ENCODE measurements at places on chromosomes 2 and 18.

GRCh38 chr2:32718752-32719151 is 90.9 kb downstream of the TTC27 start:
- no peak for DNase-seq

DNA sequence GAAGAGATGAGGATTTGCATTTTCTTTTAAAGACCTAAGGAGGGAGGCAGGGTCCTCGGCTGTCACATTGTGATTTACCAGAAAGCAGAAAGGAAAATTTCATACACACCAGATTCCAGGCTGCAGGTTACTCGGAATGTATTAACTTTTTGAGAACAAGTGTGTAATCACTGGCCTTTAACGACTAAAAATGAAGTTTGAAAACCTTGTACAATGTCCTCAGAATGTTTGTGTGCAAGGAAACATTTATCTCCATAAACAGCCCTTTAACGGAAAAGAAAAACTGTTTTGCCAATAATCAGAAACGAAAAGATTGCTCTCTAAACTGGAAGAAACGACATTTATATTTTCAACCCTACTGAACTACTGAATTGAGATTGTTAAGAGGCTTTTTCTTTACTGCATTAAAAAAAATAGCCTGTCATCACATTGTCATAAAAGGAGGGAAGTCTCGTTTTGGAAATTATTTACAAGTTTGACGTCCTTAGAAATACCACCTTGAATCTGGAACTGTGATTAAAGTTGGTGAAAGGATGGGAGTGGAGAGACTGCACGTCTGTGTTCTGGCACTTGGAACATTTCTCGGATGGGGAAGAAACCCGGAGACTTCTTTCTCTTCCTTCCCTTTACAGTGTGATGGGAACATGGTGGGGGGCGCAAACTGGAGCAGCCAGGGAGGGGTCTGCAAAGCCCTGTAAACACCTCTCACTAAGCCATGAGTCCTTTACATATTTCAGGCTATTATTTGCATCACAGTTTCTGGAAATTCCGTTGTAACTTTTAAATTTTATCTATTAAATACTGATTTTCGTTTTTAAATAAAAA is 134.1 kb upstream of the SIX3 start:
- DNase-seq, result no peak

- no peak for DNase-seq
Measured at GRCh38 chr2:171712051-171712450, 24.8 kb downstream of the DYNC1I2 start.

DNA sequence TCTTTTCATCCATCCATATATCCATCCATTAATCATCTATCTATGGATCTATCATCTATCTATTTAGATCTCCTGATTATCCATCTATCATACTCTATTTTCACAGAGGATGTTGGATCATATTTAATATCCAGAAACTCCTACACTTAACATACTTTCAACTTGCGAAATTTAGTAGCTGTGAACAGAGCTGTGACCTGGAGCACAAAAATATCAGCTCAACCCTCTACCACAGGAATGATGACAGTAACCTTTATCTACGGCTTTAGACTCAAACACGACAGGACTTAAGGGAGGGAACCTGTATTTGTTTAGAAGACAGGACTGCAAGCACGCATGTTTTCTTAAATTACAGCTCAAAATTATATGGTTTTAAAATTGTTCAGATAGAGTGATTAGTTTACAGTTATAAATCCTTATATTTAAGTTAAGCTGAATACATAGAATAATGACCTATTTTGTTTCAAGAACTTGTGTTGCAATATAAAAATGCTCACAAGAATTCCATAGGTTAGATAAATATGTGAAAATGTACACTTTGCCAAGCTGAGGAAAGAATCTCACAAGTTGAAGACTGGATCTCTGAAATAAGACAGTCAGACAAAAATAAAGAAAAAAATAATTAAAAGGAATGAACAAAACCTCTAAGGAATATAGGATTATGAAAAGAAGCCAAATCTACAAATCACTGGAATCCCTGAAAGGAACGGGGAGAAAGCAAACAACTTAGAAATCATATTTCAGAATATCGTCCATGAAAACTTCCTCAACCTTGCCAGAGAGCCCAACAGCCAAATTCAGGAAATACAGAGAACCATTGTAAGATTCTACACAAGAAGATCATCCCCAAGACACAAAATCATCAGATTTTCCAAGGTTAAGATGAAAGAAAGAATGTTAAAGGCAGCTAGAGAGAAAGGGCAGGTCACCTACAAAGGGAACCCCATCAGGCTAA is 142.0 kb downstream of the COL6A3 start:
- DNase-seq, result no peak

DNA sequence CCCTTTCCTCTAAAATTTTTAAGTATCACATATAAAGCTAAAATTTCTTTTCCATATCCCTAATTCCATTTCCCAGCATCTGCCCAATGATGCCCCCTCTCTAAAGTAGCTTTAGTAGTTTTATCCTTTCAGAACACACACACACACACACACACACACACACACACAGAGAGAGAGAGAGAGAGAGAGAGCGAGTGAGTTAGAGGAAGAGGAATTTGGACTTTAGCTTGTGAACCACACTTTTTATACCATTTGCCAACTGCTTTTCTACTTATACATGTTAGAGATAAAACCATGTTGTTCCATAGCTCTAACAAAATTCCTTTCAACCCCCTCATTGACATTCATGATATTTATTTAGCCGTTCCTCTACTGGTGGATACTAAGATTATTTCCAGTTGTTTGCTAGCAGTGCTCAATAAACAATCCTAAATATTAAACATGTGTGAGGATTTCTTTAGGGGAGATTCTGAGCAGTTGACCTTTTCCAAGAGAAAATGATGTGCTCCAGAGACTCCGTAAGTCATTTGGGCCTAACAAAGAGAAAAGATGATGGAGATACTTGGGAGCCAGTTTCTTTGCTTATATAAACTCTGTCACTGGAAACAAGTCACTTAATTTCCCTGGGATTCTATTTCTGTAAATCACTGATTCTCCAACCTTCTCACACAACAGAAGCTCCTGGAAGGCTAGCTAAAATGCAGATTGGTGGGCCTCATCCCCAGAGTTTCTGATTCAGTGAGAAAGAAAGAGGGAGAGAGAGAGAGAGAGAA is 229.7 kb upstream of the SP5 start:
- no peak for DNase-seq

DNA sequence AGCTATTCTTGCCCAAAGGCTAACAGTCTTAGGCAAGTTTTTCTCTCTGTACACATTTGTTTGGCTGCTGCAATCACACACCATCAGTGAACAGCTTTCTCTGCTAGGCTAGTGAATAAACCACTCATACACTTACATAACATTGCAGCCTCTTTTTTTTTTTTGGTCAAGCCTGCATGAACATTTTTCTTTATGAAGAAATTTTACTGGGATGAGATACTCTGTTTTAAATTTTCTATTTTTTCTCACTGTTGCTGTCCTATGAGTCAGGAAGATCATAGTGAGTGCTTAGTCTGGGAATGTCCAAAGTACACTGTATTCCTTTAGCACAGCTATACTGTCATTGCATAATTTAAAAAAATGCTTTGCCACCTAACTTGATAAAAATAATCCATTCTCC is 58.5 kb downstream of the ROCK1 start:
- no peak for DNase-seq

GRCh38 chr2:66721776-66722175 is 286.9 kb downstream of the MEIS1 start:
- no peak for DNase-seq

- DNase-seq, result no peak
Measured at GRCh38 chr2:118177884-118178283, 89.6 kb downstream of the INSIG2 start.

DNA sequence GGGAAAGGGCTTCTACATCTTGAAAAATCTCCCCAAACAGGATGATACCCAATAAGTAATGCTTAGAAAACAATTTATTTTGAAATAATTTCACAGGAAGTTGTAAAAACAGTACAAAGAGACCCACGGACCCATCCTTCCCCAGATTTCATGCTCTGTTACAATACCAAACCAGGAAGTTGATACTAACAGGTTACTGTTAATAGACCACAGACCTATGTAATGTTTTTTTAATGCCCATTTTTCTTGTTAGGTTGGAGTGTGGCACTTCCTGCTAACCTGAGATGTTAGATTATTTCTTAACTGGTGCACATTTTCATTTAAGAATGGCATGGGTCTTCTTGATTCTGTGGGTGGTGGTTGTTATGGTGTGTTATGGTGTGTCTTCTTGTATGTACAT is 21.4 kb upstream of the MGAT5 start:
- DNase-seq, result no peak

GRCh38 chr2:98658816-98659490 is 50.6 kb downstream of the UNC50 start:
- DNase-seq, result no peak

GRCh38 chr2:239245872-239246721 is 154.7 kb downstream of the HDAC4 start:
- no peak for DNase-seq

DNA sequence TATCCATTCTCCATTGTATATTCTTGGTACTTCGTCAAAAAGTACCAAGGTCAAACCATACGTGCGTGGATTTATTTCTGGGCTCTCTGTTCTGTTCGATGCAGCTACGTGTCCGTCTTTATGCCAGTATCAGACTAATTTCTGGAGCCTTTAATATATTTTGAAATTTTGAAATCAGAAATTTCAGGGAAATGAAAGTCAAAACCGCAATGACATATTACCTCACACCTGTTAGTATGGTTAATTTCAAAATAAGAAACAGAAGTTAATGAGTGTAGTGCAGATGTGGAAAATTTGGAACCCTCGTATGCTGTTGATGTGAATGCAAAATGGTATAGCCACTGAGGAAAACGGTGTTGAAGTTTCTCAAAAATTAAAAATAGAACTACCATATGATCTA is 156.1 kb upstream of the TRIB2 start:
- DNase-seq, result no peak

All from CD4-positive, alpha-beta T cell (primary cell).